Left cardiac atrium (tissue), 4 donors: ENCODE measurements at places on chromosomes 6 and 20. TPM values are rescaled to one million over a fixed set of nuclear protein-coding genes. Genes with fewer than 3 reads are reported as not detected.

Gene TRIM15
- not detected for total RNA-seq

Gene POLR3F
- 6.1 TPM for total RNA-seq

Gene FKBP1C
- total RNA-seq = 0.62 TPM

Gene BPI
- not detected for total RNA-seq

Gene GNMT
- 0.41 TPM for total RNA-seq

Gene HTR1E
- total RNA-seq = not detected

Gene EFCAB8
- not detected for total RNA-seq

Gene DSN1
- total RNA-seq = 5.0 TPM

Gene PRDM1
- total RNA-seq = 2.3 TPM

Gene LY6G5C
- 2.2 TPM for total RNA-seq

Gene SLC17A1
- not detected for total RNA-seq

Gene WFDC2
- 0.52 TPM for total RNA-seq

Gene SLC35D3
- total RNA-seq = not detected

Gene CST4
- total RNA-seq = not detected

Gene DNMT3B
- 0.65 TPM for total RNA-seq

Gene MC3R
- total RNA-seq = not detected

Gene EPPIN
- not detected for total RNA-seq

Gene MCCD1
- total RNA-seq = not detected

Gene ZFP64
- 6.7 TPM for total RNA-seq

Gene LY6G6D
- total RNA-seq = not detected

Gene ZBP1
- 0.47 TPM for total RNA-seq

Gene SCUBE3
- 0.44 TPM for total RNA-seq

Gene TRAPPC3L
- total RNA-seq = 0.24 TPM

Gene TINAG
- total RNA-seq = 0.12 TPM

Gene GSTA3
- not detected for total RNA-seq

Gene CPNE5
- total RNA-seq = 14.7 TPM

Gene CUTA
- 126 TPM for total RNA-seq

Gene MOG
- total RNA-seq = 1.7 TPM

Gene ADAM33
- 18.5 TPM for total RNA-seq

Gene HFE
- total RNA-seq = 8.8 TPM

Gene MMP24
- total RNA-seq = 0.85 TPM

Gene TRIM31
- total RNA-seq = not detected

Gene CCDC170
- 0.85 TPM for total RNA-seq

Gene C20orf202
- total RNA-seq = 0.24 TPM

Gene KCNB1
- 2.1 TPM for total RNA-seq

Gene OR14J1
- not detected for total RNA-seq

Gene ANGPT4
- total RNA-seq = 0.27 TPM

Gene LHFPL5
- not detected for total RNA-seq

Gene ID4
- 9.0 TPM for total RNA-seq

Gene PHACTR1
- 16.0 TPM for total RNA-seq

Gene OLIG3
- total RNA-seq = not detected
